ENCODE measurements at places on chromosomes 5 and 9.

DNA sequence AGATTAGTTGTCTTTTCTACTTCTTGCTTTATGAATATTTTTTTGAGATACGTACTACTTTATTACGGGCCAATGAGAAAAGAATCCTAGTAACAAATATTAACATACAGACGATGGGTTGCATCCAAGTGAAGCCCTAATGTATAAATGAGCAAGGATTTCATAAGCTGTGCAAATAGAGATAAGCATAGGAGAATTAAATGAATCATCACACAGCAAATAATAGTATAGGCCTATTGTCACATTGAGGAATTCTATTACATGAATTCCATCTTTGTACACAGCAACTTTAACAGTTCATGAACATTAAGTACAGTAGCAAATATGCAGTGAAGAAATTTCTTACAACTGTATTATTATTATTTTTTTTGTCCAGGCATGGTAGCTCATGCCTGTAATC is 78.0 kb downstream of the ACER2 start:
- no peak for DNase-seq

GRCh38 chr5:119951330-119951934 is 322.1 kb downstream of the FAM170A start:
- no peak for DNase-seq

GRCh38 chr5:146796144-146796543 is 82.4 kb downstream of the PPP2R2B start:
- DNase-seq: no peak

DNA sequence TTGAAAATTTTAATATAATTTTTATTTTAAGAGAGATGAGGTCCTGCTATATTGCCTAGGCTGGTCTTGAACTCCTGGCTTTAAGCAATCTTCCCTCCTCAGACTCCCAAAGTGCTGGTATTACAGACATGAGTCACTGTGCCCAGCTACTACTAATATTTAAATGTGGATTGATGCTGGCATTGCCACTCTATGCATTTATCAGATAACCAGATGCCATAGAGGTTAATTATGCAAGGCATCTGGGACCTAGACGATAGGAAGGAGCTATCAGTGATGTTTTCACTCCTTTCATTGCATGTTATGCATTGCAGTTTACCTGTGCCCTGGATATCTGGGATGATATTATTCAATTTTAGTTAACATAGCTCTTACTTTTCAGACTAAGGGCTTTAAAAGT is 127.0 kb downstream of the RPS23 start:
- no peak for DNase-seq

- no peak for DNase-seq
Observed at GRCh38 chr5:33934176-33934575, 2.0 kb upstream of the RXFP3 start.

Measured in femur (tissue), 1 donor.